ENCODE measurements at places on chromosomes 7 and 10. TPM values are rescaled to one million over a fixed set of nuclear protein-coding genes. Genes with fewer than 3 reads are reported as not detected.

- no peak for DNase-seq
Observed at GRCh38 chr10:27601946-27602538, 97.9 kb downstream of the RAB18 start.

DNA sequence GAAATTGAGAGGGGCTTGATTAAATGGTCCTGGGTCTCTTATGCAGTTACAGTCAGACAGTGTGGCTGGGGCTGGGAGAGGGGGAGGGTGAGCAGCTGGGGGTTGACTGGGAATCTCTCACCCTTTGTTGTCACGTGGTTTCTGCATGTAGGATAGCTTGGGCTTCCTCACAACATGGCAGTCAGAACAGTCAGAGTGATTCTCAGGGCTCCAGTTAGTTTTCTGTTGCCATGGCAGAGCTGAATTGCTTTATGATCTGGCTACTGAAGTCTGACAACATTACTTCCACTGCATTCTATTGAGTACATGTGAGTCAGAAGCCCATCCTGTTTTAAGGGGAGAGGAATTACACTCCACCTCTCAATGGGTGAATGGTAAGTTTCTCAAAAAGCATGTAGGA lies 102.7 kb downstream of the WDR11 start:
- no peak for DNase-seq

DNA sequence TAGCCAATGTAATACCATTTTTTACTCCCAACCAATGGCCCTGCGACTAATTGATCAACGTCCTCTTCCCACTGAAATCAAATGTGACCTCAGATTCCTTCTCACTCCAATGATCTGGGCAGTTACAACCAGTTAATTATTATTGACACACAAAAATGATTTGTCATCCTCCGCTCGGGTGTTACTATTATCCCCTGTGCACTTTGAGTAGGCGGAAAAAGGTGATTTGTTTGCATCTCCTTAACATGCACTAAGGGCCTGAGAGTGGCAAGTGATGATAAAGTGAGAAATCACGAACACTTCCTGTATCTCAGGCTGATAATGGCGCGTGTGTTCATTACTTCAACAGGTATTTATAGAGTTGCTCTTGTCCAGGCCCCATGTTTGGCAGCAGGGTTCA lies 40.9 kb upstream of the PNLIP start:
- DNase-seq: no peak

Gene HOXA6
- 20.0 TPM for total RNA-seq

DNA sequence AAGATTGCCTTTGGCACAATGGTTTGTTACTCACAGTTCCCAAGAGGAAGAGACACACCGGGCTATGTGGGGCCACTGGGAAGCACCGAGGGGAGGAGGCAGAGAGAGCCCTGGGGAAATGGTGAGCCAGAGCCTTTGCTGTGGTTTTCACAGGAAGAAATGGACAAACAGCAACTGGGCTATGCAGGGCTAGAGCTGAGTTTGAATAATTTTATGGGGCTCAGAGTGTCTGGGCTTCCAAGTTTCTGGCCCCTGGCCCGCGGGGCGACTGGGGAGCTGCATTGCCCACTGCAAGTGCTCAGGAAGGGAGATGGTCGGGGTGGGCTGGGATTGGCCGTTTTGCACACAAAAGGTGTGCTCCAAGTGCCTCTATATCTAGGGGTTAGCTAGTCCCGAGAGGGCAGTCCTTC lies 92.6 kb downstream of the CHST15 start:
- DNase-seq: no peak

DNA sequence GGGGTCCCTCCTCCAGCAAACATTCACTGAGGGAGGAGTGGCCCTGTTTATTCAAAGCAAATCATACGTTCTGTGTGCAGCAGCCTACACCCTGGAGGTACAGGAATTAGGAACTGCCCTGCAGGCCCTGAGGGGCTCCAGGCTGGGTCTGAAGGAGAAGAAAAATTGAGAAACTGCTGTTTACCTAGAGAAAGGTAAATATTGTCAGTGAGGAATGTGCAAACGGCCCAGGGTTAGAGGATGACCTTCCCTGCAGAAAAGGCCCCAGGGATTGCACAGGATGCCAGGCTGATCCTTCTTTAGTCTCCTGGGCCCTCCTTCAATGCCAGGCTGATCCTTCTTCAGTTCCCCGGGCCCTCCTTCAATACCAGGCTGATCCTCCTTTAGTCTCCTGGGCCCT lies 5.7 kb downstream of the CALML5 start:
- no peak for DNase-seq

Gene AKR1C1
- 88.1 TPM for total RNA-seq

Gene APBB1IP
- total RNA-seq: 2.0 TPM

DNA sequence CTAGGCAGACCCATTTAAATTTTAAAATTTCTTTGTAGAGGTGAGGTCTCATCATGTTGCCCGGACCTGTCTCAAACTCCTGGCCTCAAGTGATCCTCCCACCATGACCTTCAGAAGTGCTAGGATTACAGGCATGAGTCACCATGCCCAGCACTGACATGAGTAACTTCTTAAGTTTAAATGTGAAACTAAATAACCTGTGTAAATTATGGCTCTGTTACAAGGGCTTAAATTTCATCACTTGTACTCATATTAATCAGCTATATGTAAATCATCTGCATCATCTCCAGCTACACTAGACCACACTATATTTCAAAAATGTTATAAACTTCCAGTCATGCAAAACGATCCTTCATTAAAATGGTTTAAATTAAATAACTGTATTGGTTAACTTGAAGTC lies 56.1 kb downstream of the ATAD1 start:
- no peak for DNase-seq

Gene NCF1
- total RNA-seq: 2.9 TPM

All from left colon (tissue), 2 donors.